ENCODE measurements at places on chromosomes 11 and 22. TPM values are rescaled to one million over a fixed set of nuclear protein-coding genes. Genes with fewer than 3 reads are reported as not detected.

DNA sequence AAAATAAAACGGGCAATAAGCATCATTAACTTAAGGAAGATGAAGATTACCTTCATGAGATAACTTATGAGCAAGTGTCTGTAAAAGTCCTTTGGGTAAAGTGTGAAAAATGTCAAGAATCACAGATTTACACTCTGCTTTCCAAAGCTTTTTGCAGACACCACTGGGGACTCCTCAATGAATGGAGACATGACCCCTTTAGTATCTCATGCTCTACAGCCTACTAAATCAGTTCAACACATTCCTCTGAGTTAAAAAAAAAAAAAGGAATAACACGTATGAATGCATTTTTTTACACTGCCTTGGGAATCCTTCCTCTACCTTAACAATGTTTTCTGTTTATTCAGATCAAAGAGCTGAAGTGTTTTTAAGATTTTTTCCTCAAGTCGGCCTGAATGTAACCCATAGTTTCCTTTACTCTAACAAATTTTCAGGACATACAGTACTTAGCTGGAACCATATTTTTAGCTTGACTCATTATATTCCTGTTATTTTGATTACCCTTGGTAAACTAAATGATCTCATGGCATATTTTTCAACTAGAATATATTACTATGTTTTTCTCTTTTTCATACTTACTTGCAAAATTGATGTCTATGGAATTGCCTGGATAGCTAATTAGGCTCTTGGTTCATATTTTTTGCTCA lies 25.9 kb upstream of the RAB30 start:
- no peak for DNase-seq

DNA sequence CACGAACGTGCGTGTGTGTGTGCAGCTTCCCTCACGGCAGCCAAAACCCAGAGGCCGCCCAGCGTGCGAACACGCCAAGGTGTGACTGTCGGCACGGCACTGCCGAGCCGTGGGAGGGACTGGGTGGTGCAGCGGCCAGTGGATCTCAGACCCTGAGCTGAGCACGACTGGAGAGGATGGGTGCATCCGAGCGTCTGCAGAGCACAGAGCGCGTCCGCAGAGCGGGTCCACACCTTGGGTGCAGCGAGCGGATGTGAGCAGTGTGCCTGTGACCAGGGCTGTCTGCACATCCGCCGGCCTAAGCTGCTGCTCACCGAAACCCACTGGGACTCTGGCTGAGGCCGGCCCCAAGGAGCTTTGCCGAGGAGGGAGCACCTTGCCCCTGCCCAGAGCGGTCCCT lies 22.7 kb downstream of the PTDSS2 start:
- no peak for DNase-seq

GRCh38 chr11:82832983-82833382 lies 67.2 kb downstream of the PRCP start:
- DNase-seq = no peak

- no peak for DNase-seq
These were observed 734.3 kb downstream of the BRD1 start for GRCh38 chr22:49093192-49093880.

The MS4A3 gene
- not detected for total RNA-seq

GRCh38 chr11:5197536-5197935 lies 2.9 kb downstream of the OR51V1 start:
- no peak for DNase-seq

DNA sequence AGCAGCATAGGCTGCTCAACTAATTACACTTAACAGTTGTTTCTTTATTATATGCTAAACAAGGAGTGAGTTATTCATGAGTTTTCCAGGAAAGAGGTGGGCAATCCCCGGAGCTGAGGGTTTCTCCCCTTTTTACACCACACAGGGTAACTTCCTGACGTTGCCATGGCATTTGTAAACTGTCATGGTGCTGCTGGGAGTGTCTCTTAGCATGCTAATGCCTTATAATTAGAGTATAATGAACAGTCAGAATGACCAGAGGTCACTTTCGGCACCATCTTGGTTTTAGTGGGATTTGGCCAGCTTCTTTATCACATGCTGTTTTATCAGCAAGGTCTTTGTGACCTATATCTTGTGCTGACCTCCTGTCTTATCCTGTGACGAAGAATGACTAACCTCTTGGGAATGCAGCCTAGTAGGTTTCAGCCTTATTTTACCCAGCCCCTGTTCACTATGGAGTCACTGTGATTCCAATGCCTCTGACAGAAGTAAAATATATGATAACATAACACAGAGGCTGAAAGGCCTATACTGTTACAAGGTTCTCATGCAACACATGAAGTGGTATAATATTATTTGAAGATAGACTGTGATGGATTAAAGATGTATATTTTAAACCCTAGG lies 41.3 kb upstream of the RDX start:
- DNase-seq = no peak

GRCh38 chr11:107018219-107018901 lies at the start of gene GUCY1A2:
Gene GUCY1A2 (minus strand): TSS chr11:107018476. CDS start chr11:107018055, 421 bp downstream.
- DNase-seq = peak; percentile 4

- DNase-seq = peak; percentile 20
These were observed 97.9 kb downstream of the MORC2 start for GRCh38 chr22:30870451-30871345.

- DNase-seq = no peak
These were observed 25.5 kb upstream of the MGAT3 start for GRCh38 chr22:39431216-39431801.

GRCh38 chr22:26777156-26777801 lies 119.9 kb downstream of the MIAT start:
- no peak for DNase-seq

- no peak for DNase-seq
These were observed 805 bp upstream of the QSER1 start for GRCh38 chr11:32891657-32892354.

- DNase-seq = peak; percentile 91
These were observed 13.1 kb downstream of the EEF1G start for GRCh38 chr11:62560566-62561103.

The CNGA4 gene
- not detected for total RNA-seq

Data from left colon (tissue), 2 donors.